ENCODE measurements at places on chromosomes 13 and 19.

DNA sequence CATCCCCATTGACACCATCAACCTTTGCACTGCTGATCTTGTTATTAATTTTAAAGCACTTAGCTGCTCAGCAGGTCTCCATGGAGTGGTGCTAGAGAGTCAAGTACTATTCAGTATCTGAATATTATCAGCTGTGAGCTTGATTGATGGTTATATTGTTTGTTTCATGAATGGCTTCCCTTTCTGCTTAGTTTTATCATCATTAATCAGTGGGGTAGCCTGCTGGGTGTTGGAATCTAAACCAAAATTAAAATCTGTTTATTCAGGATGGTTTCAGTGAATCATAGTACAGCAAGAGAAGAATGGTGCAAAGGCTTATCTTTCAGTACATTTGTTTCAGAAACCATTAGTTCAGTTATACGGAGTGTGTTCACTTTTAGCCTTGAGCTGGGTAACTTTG, 42.5 kb upstream of the SCEL start:
- DNase-seq: no peak

DNA sequence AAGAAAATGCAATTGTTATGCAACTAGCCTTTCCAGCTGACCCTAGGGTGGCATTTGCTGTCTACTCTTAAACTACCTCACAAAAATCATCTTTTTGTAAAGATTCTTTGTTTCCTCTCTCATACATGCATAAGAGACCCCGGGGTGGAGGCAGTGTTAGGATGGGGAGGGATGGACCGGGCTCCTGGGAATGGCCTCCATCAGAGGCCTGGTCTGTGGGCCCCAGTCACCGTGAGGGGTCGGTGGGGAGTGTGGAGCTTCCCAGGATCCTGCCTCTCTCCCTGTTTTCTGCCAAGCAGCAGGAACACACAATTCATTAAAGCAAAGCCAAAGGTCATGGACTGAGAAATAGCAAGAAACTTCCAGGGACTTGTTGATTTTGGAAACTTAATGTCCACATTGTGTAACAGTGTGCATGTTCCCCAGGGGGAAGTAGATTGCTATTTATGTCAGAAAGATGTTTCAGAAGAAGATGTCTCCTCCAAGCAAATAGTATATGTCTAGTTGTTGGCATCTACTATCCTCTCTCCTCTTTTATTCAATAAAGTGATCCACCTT, 241.4 kb downstream of the ENOX1 start:
- DNase-seq: no peak

DNA sequence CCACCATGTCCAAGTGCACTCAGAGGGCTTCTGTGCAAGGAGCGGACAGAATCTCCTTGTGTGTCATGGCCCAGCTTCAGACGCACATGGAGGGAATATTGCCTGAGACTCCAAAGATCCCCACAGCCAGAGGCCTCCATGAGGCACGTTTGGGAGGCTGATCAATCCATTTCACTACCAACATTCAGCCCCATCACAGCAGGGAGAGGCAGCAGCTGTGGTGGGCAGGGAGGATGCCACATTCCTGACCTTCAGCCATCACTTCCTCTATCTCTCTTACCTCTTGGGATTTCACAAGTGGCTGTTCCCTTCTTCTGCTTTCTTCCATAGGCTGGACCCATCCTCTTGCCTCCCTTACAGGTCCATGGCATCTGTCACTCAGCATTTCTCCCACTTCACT, 82.4 kb upstream of the MBNL2 start:
- no peak for DNase-seq

GRCh38 chr13:29689548-29689947, 94.1 kb upstream of the SLC7A1 start:
- no peak for DNase-seq

DNA sequence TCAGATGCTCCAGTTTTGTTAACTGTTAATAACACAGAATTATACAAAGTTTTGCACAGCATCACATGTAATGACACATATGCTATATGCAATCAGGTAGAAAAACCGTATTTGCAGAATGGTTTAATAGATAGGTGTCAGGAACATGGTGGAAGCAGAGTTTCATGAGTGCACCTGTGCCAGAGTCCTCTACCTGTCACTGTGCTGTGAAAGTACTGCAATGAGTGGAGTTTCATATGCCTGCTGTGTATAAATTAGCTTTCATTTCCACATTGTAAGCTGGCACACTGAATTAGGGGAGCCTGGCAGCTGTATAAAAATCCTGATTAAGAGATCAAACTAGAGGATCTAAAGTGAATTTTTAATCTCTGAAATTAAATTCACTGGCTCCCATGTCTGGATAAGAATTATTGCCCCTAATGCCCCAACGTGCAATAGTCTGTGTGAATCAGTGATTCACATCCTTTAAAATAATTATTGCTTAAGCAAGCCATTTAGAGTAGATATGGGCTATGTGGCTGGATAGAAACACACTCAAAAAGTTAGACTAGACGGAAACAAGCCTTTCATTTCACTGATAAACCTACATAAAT, 8.5 kb upstream of the EEF1AKMT1 start:
- no peak for DNase-seq

DNA sequence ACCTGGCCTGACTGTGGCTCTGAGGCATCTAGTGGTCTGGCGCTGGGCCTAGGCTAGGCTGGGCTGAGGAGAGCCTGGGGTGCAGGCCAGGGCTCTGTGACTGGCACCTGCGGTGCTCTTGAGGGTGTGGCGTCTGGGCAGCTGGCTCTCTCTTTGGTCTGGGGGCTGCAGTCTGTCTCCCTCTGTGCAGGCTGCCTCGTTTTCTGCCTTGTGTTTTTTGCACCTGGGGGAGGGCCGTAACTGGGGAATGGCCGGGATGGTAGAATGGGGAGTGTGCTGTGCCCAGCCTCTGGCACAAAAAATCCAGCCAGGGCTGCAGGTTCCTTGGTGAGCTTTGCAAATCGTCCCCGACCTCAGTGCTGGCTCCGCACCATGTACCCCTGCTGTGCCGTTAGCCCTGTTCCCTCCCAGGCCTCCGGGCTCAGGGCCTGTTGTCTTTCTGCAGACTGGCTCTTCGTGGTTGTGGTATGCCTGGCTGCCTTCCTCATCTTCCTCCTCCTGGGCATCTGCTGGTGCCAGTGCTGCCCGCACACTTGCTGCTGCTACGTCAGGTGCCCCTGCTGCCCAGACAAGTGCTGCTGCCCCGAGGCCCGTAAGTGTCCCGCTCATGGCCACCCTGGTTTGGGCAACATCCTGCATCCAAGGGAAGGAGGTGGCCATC, 6.5 kb upstream of the USF2 start:
- no peak for DNase-seq

DNA sequence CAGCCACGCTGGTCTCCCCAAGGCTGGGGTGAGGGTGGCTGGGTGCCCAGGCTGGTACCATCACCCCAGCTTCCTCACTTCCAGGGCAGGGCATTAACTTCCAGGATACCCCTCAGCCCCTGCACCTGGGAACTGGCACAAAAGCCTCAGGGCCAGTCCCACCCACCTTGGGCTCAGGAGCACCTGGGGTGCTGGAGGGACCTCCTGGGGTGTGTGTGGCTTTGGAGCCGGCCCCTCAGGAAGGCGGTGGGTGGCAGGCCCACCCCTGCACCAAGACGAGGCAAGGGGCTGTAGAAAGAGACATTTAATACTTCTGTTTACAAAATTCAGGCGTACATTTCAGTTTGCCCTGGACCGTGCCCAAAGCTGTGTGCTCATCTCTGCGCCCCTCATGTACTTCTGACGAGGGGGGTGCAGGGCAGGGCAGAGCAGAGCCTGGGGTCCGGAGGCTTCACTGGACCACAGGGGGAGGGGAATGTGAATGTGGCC, 16.8 kb downstream of the MPND start:
- DNase-seq: no peak

- no peak for DNase-seq
Observed at GRCh38 chr19:1063030-1063908, 3.7 kb upstream of the ARHGAP45 start.

DNA sequence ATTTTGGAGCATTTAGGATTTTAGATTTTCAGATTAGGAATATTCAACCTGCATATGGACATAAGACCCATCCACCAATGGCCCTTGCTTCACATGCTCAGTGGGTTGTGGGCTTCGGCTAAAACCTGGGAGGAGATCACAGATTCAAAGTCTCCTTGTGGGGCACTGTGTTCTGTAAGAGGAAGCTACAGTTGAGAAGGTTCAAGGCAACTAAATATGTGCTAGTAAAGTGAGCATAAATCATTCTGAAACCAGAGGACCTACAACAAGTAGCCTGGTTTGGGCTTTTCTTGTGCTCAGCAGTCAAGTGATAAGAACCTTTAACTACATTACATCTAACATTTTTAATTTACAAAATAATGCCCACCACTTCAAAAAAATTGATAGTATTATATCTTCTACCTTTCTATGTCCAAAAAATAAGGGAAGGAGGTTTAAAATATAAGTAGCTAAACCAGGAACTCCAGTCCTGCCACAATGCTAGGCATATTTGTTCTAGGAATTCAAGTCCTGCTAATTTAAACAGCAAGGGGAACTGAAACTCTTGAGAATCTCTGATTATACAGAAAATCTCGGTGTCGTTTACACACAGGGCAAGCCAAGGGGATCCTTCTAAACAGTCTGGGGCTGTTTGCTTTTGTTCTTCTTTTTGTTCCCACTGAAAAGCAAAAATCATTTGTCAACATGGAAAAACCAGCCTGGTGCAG, 36.6 kb downstream of the FOXO1 start:
- DNase-seq: no peak
